ENCODE measurements at places on chromosomes 12 and 14. TPM values are rescaled to one million over a fixed set of nuclear protein-coding genes. Genes with fewer than 3 reads are reported as not detected.

HHIPL1 gene
- total RNA-seq: 0.24 TPM

FGF6 gene
- total RNA-seq: not detected

NTF3 gene
- total RNA-seq: 8.6 TPM

C14orf93 gene
- 4.4 TPM for total RNA-seq

PTPRO gene
- 0.72 TPM for total RNA-seq

SLC35E3 gene
- total RNA-seq: 1.8 TPM
